ENCODE measurements at places on chromosomes 13 and 19. TPM values are rescaled to one million over a fixed set of nuclear protein-coding genes. Genes with fewer than 3 reads are reported as not detected.

DNA sequence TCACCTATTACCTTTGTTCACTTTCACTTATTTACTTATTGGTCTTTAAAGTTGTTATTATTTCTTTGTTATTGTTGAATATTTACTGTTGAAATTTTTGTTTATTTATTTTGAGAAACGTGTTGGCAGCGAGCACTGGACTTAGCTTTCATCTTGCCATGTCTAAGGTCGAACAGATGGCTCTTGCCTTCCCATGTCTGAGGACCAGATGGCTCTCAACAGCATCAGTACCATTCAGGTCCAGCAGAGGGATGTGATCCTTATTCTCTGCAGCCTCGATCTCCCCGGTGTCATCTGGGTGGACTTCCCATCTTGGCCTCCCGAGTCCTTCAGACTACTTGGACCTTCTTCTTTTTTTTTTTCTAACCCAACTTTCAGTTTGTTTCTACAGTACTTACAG, 1437.6 kb downstream of the UQCRFS1 start:
- peak overlapping the region; percentile 10 for H3K4me3 ChIP-seq
- H3K27ac ChIP-seq, result no peak overlapping the region
- H3K27me3 ChIP-seq, result no peaks in the 10 kb centered on the region
- H3K36me3 ChIP-seq, result peaks cover 16% of the 10 kb centered on the region
- peak; percentile 41 for DNase-seq

DNA sequence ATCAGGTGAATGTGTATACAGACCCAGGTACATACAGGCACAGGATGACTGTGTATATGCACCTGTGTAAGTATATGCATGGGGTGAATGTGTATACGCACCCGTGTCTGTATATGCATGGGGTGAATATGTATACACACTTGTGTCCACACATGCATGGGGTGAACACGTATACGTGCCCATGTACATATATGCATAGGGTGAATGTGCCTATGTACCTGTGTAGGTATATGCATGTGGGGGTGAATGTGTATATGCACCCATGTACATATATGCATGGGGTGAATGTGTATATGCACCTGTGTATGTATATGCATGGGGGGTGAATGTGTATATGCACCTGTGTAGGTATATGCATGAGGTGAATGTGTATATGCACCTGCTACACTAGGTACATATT, 6.9 kb upstream of the ANGPTL8 start:
- H3K27me3 ChIP-seq, result no peaks in the 10 kb centered on the region
- peaks cover 5% of the 10 kb centered on the region for H3K4me1 ChIP-seq
- no peak for DNase-seq

SH2D3A gene
- 16.4 TPM for total RNA-seq

MRPL54 gene
- total RNA-seq, result 42.3 TPM

GADD45B gene
- total RNA-seq, result 24.3 TPM
